ENCODE measurements at places on chromosomes 6 and 20.

DNA sequence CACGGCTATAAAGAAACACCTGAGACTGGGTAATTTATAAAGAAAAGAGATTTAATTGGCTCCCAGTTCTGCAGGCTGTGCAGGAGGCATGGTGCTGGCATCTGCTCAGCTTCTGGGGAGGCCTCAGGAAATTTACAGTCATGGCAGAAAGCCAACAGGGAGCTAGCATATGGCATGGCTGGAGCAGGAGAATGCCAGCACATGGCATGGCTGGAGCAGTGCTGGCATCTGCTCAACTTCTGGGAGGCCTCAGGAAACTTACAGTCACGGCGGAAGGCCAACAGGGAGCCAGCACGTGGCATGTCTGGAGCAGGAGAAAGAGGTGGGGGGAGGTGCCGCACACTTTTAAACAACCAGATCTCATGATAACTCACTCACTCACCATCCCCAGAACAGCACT is 32.5 kb upstream of the DACT2 start:
- no peak overlapping the region for H3K27ac ChIP-seq
- no peak for DNase-seq
- no peak overlapping the region for H3K4me3 ChIP-seq
- H3K4me1 ChIP-seq, result no peaks in the 10 kb centered on the region
- H3K36me3 ChIP-seq, result no peaks in the 10 kb centered on the region

DNA sequence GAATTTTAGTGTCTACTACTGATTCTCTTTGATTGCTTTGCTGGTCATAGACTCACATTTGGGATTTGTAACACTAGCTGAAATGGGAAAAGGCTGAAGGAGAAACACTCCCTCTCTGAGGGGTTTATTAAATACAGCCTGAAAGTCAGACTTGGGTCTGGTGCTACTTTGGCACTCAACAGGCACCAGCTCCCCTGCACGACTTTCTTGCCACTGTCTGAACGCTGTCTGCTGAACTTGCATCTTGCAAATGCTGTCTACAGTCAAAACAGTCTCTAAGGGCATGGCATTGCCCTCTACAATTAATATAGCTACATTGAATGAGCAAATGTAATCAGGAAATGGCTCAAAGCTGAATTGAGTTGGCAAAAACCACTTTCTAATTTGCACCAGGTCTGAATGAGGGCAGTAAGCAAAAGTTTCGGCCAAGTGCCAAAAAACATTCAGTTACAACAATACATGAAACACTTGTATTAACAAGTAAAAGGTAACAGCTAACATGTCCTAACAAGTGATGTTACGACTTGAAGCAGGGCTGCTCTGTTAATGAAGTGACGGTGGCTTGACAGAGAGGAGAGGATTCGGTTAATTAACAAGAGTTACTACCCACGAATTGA is 119.5 kb downstream of the FOXC1 start:
- DNase-seq, result no peak
- H3K27ac ChIP-seq, result no peak overlapping the region

DNA sequence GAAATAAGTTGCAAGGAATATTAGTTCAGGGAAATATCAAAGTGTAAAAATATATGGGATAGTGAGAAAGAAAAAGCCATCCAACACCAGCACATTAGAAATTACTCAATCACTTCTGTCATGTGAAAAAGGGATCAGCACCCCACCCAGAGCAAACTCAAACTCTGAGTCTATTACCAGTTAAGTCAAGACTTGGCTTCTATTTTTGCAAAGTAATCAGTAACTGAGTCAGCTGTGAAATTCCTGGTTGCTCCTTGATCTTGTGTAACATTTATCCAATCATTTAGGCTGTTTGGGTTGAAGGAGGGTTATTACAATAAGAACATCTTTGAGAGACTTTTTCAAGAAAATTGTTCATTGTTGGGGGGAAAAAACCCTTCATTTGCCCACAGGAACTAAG is 51.2 kb downstream of the SLC22A23 start:
- DNase-seq, result no peak
- no peaks in the 10 kb centered on the region for H3K27me3 ChIP-seq
- no peak overlapping the region for H3K27ac ChIP-seq
- no peak overlapping the region for H3K4me3 ChIP-seq
- peaks cover 52% of the 10 kb centered on the region for H3K4me1 ChIP-seq

DNA sequence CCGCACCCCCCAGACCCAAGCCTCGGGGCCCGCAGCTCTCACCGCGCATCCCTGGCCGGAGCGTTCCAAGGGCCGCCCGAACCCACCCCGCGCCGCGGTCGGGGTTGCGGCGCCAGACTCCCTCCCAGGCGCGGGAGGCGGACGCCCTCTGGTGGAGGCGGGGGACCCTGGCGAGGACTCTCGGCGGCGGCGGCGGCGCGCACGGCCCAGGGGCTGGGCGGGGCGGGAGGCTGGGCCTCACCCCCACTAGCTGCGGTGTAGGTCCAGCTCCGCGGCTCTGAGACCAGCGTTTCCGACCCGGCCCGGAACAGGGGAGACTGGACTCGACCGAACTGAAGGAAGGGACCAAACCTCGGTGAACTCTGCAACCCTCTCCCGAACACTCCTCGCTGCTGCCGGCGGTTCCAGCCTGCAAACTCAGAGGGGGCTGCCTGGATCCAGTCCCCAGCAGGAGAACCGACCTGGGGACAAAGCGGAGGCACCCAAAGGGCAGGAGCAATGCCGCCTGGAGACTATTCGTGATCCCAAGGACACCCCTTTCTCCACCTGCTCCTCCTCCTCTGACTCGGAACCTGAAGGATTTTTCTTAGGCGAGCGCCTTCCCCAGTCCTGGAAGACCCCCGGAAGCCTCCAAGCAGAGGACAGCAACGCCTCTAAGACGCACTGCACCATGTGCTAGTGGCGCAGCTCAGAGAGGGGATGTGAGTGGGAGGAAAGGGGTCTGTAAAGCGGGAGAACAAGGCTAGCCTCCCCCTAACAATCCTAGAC is 859 bp upstream of the TOMM6 start:
- H3K27me3 ChIP-seq, result no peaks in the 10 kb centered on the region
- peak overlapping the region; percentile 99 for H3K4me3 ChIP-seq
- H3K36me3 ChIP-seq, result peaks cover 10% of the 10 kb centered on the region
- peak; percentile 88 for DNase-seq

- H3K27ac ChIP-seq, result no peak overlapping the region
- no peaks in the 10 kb centered on the region for H3K36me3 ChIP-seq
- no peak overlapping the region for H3K4me3 ChIP-seq
- H3K27me3 ChIP-seq, result no peaks in the 10 kb centered on the region
- no peak for DNase-seq
- peaks cover 8% of the 10 kb centered on the region for H3K4me1 ChIP-seq
These were observed 370.2 kb downstream of the UTRN start for GRCh38 chr6:144655376-144655775.

GRCh38 chr20:568673-569415 is 25.3 kb upstream of the CSNK2A1 start:
- no peak for DNase-seq
- peaks cover 24% of the 10 kb centered on the region for H3K4me1 ChIP-seq
- no peaks in the 10 kb centered on the region for H3K27me3 ChIP-seq
- H3K4me3 ChIP-seq, result no peak overlapping the region
- peak overlapping the region; percentile 8 for H3K27ac ChIP-seq
- H3K36me3 ChIP-seq, result no peaks in the 10 kb centered on the region

- H3K36me3 ChIP-seq, result no peaks in the 10 kb centered on the region
- DNase-seq, result no peak
- H3K4me1 ChIP-seq, result no peaks in the 10 kb centered on the region
- H3K27ac ChIP-seq, result no peak overlapping the region
These were observed 447.0 kb downstream of the LMBRD1 start for GRCh38 chr6:69349771-69350170.

DNA sequence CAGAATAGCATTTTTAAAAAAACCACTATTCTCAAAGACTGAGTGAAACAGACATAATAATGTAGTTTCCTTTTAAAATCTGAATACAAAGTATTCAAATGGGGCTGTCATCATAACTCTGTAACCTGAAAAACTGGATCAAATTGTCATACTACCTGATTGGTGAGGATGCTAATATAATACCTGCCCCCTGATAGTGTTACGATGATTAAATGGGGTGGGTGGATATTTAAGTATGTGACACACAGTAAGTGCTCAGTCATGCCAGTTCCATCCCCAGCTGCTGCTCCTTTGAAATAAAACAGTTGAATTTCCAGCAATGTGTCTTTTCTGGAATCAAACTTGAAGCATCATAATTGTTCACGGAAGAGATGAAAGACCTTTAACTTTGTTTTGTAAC is 8.9 kb downstream of the HTR1B start:
- no peak overlapping the region for H3K4me3 ChIP-seq
- no peaks in the 10 kb centered on the region for H3K27me3 ChIP-seq
- DNase-seq, result no peak
- no peaks in the 10 kb centered on the region for H3K36me3 ChIP-seq
- H3K4me1 ChIP-seq, result peaks cover 4% of the 10 kb centered on the region
- no peak overlapping the region for H3K27ac ChIP-seq

GRCh38 chr20:60046011-60046413 is 87.8 kb downstream of the CDH26 start:
- H3K36me3 ChIP-seq, result no peaks in the 10 kb centered on the region
- no peak for DNase-seq
- no peaks in the 10 kb centered on the region for H3K27me3 ChIP-seq
- no peak overlapping the region for H3K4me3 ChIP-seq
- H3K27ac ChIP-seq, result no peak overlapping the region

GRCh38 chr6:93970684-93971083 is 551.3 kb upstream of the EPHA7 start:
- DNase-seq, result no peak
- H3K36me3 ChIP-seq, result no peaks in the 10 kb centered on the region
- H3K27ac ChIP-seq, result no peak overlapping the region
- H3K4me3 ChIP-seq, result no peak overlapping the region

DNA sequence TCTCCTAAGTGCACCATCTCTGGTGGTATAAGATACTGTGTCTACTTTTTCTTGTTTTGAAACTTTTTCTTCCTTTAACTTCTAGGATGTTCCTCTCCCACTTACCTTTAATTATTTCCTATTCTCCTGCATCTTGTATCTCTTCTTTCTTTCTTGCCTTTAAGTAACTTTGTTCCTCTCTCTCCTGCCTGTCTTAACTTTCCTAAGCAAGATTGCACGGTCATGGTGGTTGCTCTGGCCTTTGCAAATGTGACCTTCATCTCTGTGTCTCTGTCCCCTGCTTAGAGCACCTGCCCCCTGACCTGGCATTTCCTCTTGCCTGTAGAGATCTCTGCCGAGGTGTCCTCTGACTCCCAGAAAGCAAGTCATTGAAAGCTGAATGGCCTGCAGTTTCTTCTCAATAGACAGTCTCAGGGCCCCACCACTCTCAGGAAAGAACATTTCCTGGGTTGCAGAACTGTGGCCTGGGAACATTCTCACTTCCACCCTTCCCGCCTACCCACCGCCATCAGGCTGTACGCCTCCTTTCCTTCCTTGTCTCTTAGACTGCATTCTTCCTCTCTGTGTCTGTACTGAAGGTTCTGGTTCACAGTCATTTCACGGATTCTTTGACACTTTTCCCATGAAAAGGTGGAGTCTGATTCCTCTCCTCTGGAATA is 12.8 kb downstream of the ZDHHC14 start:
- no peak overlapping the region for H3K4me3 ChIP-seq
- peaks cover 37% of the 10 kb centered on the region for H3K4me1 ChIP-seq
- H3K27ac ChIP-seq, result peak overlapping the region; percentile 83
- DNase-seq, result no peak

DNA sequence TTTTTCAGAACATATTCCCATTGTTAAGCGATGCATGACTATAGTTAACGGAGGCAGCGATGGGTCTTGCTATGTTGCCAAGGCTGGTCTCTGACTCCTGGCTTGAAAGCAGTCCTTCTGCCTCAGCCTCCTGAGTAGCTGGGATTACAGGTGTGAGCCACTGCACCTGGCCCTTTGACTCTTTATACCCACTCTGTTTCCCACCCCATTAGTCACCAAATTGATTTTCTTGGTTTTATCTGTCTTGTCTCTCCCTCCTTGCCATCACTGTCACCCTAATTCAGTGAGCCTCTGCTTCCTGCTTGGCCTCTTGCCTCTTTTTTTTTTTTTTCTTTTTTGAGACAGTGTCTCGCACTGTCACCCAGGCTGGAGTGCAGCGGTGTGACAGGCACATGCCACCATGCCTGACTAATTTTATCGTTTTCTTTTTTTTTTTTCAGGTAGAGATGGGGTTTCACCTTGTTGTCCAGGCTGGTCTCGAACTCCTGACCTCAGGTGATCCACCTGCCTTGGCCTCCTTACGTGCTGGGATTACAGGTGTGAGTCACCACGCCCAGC is 31.3 kb downstream of the ZFAND3 start:
- no peaks in the 10 kb centered on the region for H3K36me3 ChIP-seq
- peaks cover 8% of the 10 kb centered on the region for H3K4me1 ChIP-seq
- H3K27ac ChIP-seq, result no peak overlapping the region
- no peaks in the 10 kb centered on the region for H3K27me3 ChIP-seq
- DNase-seq, result no peak

- H3K27me3 ChIP-seq, result no peaks in the 10 kb centered on the region
- no peaks in the 10 kb centered on the region for H3K36me3 ChIP-seq
- no peak for DNase-seq
These were observed 109.8 kb downstream of the SYCP2 start for GRCh38 chr20:59823491-59824259.

All from cardiac muscle cell (in vitro differentiated cells and primary cell).